HCEC 1CT (cell line): ENCODE measurements at places on chromosomes 7 and 10.

DNA sequence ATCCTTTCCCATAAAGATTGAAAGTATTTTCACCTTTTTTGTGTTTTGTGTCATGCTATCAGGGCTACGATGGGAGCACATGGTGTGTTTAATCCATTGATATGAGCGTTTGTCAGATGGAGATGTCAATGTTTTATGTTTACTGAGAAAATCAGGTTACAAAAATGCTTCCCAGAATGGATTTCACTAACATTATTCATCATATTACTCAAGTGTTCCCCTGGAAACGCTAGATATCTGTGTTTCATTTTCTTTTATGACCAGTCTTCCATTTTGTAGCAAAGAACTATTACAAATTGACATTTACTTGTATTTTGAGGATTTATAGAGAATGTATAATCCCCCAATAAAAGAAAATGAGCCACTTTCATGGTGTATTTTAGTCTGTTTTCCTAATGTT is 293.5 kb upstream of the AKR1E2 start:
- peak; percentile 91 for DNase-seq

- peak; percentile 33 for DNase-seq
These were observed 1.1 kb downstream of the HNRNPA2B1 start for GRCh38 chr7:26199301-26200037.

DNA sequence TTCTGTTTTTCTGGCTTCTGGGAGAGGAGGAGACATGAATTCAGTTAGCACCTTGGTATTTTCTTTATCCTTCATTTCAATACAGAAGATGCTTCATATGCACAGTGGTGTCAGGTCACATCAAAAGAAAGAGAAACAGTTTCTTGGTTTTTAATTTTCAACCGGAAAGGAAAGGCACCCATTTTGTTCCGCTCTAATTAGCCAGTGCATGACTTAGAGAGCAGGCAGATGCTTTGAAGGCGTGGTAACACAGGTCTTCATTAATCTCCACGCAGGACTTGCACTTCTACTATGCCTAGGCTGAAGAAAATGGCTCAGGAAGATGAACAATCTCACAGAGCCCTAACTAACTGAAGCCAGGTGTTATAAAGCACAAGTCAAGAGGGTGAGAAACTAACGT is 70.4 kb upstream of the ATRNL1 start:
- no peak for DNase-seq

GRCh38 chr10:29377333-29377961 is 88.6 kb downstream of the LYZL1 start:
- peak; percentile 23 for DNase-seq

DNA sequence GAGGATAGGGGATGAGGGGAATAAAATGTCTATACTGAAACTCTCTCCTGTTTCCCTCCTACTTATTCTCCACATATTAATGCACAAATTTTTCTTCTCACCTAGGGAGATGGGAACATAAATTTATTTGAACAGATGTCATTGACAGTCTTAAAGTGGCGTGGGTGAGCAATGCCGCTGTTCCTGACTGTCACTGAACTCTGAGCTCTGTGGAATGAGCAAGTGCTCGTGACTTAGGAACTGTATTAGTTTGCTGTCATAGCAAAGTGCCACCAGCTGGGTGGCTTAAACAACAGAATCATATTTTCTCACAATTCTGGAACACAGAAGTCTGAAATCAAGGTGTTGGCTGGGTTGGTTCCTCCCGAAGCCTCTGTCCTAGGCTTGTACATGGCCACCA is 29.1 kb downstream of the INPP5F start:
- no peak for DNase-seq

DNA sequence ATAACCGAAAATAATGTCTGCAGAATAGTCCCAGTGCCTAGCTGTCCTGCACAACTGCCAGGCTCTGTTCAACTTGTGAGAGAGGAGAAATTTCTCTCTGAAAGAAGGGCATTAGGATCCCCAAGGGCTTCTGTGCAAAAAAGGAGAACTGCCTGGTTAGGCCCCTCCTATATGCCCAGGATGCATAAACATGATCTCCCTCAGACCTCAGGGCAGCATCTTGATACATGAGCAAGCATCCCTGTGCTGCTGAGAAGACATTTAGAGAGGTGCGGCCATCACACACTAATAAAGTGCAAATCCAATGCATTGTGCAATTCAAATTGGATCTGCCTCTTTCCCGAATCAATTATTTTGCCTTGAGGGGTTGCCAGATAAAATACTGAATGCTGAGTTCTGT is 553.6 kb downstream of the TNS3 start:
- no peak for DNase-seq

GRCh38 chr7:135169141-135169963 is 1.2 kb downstream of the CYREN start:
- DNase-seq, result peak; percentile 50

DNA sequence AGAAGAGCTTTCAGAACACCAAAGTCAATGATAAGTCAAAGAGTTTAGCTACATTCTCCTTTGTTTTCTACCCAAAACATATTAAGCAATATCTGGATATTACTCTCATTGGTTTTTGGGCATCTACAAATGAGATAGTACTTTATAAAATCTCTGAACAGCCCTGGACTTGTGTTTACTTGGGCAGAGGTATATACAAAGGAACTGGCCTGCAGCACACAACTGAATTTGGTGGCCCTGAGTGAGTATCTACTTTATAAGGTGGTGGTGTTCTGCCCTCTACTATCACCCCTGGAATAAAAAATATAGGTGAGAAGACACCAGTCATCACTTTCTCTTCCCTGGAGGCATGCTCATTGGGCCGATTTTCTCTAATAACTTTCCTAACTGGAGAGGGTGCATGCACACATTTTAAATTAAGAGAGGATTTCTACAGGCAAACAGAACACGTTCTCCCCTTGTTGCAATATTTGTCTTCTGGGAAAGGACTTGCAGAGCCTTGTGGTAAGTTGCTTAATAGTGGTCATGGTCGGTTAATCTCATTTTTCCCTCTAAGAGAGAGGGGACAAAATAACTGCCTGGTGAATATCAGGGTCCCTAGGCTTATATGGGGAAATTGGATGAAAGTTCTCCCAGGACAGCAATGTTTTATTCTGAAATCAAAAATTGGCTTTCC is 41.1 kb downstream of the OTUD1 start:
- no peak for DNase-seq

DNA sequence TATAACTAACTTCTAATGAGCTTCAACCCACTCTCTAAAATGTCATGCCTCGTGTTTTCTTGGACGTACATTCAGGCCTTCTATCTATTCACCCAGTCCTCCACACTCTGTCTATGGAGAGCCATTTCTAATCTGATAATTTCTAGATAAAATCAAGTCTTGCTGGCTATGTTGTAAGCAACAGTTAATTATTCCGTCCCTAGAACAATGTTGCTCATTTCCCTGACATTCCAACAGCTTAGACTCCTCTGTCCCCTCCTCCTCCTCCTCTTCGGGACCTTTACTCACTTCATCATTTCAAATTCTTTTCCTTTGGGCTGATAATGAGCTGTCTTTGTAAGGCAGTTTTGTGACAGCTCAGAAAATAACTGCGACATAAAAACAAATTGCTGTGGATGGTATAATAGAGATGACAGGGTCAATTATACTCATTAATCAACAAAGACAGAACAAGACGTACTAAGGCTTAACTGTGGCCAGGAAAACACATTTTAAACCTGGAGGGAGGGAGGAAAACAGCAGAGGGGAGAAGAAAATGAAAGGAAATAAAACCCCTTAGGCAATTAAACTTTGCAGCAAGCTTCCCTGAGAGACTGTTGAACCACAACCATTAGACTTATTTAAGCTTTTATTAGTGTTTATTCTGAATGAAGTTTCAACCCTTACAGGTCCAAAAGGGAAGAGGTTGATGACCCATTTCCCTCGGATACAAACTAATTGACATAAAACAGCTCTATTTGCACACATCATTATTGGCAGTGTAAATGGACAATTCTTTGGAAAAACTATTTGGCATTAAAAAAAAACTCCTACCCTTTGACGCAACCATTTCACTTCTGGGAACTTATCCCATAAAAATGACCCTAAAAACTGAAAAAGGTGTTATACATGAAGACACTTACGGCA is 179.1 kb downstream of the SFMBT2 start:
- no peak for DNase-seq

GRCh38 chr10:124369066-124369465 is 49.7 kb downstream of the OAT start:
- DNase-seq, result no peak

DNA sequence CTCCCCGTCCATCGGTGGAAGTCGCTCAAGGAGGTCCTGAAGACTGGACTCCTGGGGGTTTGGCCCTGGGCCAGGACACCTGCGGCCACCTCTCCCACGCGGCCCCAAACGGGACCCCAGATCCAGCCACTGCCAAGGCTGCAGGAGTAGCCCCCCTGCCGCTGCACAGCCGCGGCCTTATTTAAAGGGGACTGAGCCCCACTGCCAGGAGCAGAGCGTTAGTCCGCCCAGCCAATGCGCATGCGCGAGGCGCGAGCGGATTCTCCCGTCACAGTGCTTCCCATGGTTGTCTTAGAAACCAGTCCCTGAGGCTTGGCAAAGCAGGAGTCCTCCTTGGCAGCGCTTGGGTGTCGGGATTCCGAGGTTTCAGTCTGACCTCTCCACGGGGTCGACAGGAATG is 320.0 kb downstream of the ZNF716 start:
- DNase-seq, result no peak

DNA sequence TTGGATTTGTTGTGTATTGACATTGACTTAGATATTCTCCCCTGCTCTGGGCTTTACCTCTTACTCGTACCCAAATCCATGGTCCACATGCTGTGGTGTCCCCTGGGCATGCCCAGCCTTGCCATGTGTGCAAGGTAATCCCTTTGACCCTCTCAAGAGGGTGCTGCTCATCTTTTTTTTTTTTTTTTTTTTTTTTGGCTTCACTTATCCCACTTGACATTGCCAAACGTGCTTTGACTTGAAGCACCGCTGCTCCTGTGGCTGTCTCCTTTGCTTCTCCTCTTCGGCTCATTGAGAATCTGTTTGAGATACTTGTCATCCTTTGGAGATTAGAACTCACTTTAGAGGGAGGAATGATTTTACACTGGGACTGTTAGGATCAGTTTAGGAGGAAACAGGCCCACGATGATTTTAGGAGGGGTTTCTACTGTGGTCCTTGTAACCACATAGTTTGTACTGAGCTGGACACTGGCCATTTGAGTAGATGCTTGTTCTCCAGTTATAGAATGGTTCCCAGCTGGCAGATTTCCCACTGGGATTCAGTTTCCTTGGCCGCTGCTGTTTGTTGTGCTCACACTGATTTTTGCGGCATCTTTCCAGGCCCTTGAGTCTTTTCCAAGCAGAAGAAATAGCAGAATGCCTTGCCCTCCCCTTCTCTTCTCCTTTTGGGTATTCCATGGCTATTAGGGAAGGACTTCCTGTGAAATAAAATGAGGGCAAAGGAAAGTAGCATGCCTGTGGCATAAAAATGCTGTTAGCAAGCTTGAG is 184.8 kb downstream of the AUTS2 start:
- DNase-seq, result no peak
